ENCODE measurements at places on chromosomes 2 and 18.

- H3K4me3 ChIP-seq = no peak overlapping the region
- DNase-seq = no peak
- 0 out of 2 replicates have a peak, but pooled peaks cover 5% of the 10 kb centered on the region for H3K36me3 ChIP-seq
- no peaks in the 10 kb centered on the region for H3K27me3 ChIP-seq
- H3K27ac ChIP-seq = no peak overlapping the region
Measured at GRCh38 chr2:122805346-122805745, 1049.9 kb downstream of the TSN start.

DNA sequence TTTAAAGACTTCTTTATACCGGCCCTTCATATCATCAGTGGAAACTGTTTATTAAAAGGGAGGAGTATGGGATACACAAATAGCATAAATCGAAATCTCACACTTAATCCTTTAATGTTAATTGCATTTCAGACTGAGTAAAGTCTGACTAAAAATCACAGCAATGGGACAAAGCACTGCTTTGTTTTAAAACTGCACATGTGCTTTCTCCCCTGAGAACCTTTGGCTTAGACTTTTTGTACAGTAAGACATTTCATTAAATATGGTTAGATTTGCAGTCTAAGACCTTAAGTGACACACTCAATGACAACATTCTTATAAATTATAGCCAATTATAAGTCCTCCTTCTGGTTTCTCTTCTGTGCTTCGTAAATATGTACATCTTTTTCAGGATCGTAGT lies 12.5 kb downstream of the METTL21A start:
- H3K36me3 ChIP-seq = peaks cover 33% of the 10 kb centered on the region
- no peak overlapping the region for H3K4me3 ChIP-seq
- no peaks in the 10 kb centered on the region for H3K27me3 ChIP-seq
- no peak overlapping the region for H3K27ac ChIP-seq

DNA sequence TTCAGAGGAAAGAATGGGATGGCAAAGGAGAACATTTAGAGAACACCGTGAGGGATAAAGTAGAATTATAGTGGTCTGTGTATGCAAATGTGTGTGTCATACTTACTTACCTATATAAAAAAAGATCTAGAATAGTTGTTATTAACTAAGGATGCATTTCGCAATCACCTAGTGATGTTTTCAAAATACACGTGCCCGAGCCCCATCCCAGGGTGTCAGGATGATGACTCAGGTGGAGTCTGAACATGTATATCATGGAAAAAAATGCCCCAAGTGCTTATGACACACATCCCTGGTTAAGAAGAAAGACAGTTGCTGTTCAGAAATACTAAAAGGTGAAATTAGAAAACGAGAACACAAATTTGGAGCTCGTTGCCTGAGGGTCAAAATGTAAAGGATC lies 109.0 kb downstream of the CERS6 start:
- no peak overlapping the region for H3K4me3 ChIP-seq
- H3K4me1 ChIP-seq = peaks cover 4% of the 10 kb centered on the region
- H3K36me3 ChIP-seq = no peaks in the 10 kb centered on the region
- no peaks in the 10 kb centered on the region for H3K27me3 ChIP-seq
- no peak for DNase-seq

GRCh38 chr18:48135436-48135966 lies 205.0 kb upstream of the SMAD2 start:
- DNase-seq = peak; percentile 23
- H3K27me3 ChIP-seq = peaks cover 51% of the 10 kb centered on the region
- peak overlapping the region; percentile 85 for H3K4me3 ChIP-seq
- peaks cover 25% of the 10 kb centered on the region for H3K4me1 ChIP-seq
- H3K36me3 ChIP-seq = no peaks in the 10 kb centered on the region
- no peak overlapping the region for H3K27ac ChIP-seq

- no peaks in the 10 kb centered on the region for H3K27me3 ChIP-seq
- H3K27ac ChIP-seq = peak overlapping the region; percentile 17
- DNase-seq = no peak
- peaks cover 23% of the 10 kb centered on the region for H3K4me1 ChIP-seq
Measured at GRCh38 chr18:62377131-62377807, 52.2 kb downstream of the TNFRSF11A start.

- DNase-seq = no peak
- no peak overlapping the region for H3K4me3 ChIP-seq
- H3K4me1 ChIP-seq = no peaks in the 10 kb centered on the region
- H3K27ac ChIP-seq = no peak overlapping the region
- H3K36me3 ChIP-seq = no peaks in the 10 kb centered on the region
Measured at GRCh38 chr2:132915812-132916549, 246.0 kb upstream of the LYPD1 start.

- H3K36me3 ChIP-seq = no peaks in the 10 kb centered on the region
- H3K27me3 ChIP-seq = no peaks in the 10 kb centered on the region
- no peak for DNase-seq
- H3K4me3 ChIP-seq = no peak overlapping the region
Measured at GRCh38 chr18:13163167-13163927, 55.2 kb upstream of the LDLRAD4 start.

DNA sequence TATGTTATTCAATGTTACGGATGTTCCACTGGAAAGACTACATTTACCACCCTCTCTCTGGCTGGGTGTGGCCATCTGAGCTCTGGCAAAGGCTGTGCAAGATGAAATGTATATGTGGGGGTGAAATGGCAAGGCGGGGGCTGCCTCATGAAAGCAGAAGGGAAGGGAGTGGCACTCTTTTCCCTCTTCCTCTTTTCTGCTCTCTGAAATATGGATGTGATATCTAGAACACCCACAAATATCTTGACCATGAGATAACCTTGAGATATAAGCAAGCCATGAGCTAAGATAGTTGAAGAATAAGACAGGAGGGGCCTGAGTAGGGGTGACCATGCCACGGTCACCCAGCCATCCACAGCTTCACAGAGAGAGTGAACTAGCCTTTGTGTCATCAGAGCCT lies 367.8 kb upstream of the ID2 start:
- DNase-seq = no peak
- H3K27me3 ChIP-seq = no peaks in the 10 kb centered on the region
- no peak overlapping the region for H3K4me3 ChIP-seq
- no peak overlapping the region for H3K27ac ChIP-seq
- no peaks in the 10 kb centered on the region for H3K36me3 ChIP-seq
- peaks cover 8% of the 10 kb centered on the region for H3K4me1 ChIP-seq

DNA sequence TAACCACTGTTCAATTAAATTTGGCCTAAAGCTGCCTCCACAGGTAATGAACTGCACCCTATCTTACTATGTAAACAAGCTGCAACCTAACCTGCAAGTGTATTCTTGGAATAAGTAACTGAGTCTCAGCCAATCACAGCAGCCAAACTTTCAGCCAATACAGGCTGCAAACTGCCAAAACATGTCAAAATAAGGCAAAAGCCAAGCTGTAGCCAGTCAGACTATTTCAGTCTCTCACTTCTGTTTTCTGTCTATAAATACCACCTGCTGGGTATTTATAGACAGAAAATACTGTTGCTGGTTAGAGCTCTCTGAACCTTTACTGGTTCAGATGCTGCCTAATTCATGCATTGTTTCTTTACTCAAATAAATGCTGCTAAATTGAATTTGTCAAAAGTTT lies 14.3 kb downstream of the C2orf76 start:
- no peak overlapping the region for H3K27ac ChIP-seq
- no peaks in the 10 kb centered on the region for H3K27me3 ChIP-seq
- no peak overlapping the region for H3K4me3 ChIP-seq
- DNase-seq = peak; percentile 33
- 0 out of 2 replicates have a peak, but pooled peaks cover 4% of the 10 kb centered on the region for H3K4me1 ChIP-seq

GRCh38 chr2:201847481-201847880 lies 41.1 kb downstream of the CDK15 start:
- no peak for DNase-seq
- no peak overlapping the region for H3K27ac ChIP-seq
- H3K36me3 ChIP-seq = no peaks in the 10 kb centered on the region
- H3K4me3 ChIP-seq = no peak overlapping the region

DNA sequence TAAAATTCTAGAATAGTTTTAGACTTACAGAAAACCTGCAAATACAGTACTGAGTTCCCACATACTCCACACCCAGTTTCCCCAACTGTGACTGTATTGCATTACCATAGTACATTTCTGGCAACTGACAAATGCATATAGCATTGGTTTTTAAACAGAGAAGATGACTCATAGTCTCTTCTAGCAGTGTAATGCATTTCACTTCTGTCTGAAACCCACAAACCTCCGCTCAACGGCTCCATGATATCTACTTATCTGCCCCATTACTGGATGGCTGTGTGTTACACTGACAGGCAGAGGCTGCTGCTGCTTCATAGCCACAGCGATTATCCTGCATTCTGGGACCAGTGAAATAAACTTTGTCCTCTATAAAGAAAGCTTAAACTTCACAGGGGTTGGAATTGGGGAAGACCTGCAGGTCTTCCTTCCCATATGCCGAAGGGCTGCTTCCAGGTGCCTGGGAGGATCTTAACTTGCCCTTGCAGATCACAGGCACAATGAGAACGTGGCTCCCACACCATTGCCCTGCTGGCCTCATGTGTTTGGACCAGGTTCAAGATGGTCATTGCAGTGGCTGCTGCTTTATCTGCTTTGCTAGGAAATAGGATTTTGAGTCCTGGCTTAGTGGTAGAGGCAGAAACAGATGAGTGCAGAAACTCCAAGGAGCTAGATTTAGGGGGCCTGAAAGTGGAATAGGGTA lies 742.6 kb upstream of the HS6ST1 start:
- no peaks in the 10 kb centered on the region for H3K36me3 ChIP-seq
- H3K4me1 ChIP-seq = no peaks in the 10 kb centered on the region
- no peak overlapping the region for H3K4me3 ChIP-seq
- DNase-seq = no peak

- H3K36me3 ChIP-seq = no peaks in the 10 kb centered on the region
- peak; percentile 46 for DNase-seq
- no peaks in the 10 kb centered on the region for H3K4me1 ChIP-seq
- no peaks in the 10 kb centered on the region for H3K27me3 ChIP-seq
Measured at GRCh38 chr2:102111823-102112222, 30.7 kb upstream of the IL1R1 start.

DNA sequence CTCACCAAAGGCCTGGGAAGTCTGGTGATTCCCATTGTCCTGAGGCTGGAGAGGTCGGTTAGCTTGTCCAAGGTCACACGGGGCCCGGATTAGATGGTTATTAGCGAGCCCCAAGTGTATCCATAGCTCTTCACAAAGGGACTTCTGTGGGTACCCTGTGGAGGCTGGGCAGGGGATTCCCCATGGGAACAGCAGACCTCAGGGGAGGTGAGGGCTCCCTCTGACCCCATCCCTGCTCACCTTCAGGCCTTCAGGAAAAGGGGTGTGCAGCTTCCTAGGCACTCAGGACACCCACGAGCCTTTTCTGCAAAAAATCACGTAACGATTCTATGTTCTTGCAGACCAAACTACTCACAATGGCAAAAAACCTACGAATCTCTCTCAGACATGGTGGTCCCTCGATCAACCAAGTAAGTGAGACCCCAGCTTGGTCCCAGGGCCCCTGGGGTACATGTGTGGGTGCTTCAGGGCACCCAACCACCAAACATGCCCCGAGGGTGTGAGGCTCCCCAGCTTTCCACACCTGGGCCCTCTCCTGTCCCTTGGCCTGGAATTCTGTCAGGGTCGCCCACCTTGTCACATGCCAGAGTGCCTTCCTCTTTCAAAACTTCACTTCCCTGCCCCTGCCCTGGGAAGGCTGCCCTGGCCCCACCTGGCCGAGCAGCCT lies 40.3 kb downstream of the PDIA6 start:
- no peak overlapping the region for H3K27ac ChIP-seq
- H3K4me3 ChIP-seq = no peak overlapping the region
- H3K4me1 ChIP-seq = peaks cover 5% of the 10 kb centered on the region

DNA sequence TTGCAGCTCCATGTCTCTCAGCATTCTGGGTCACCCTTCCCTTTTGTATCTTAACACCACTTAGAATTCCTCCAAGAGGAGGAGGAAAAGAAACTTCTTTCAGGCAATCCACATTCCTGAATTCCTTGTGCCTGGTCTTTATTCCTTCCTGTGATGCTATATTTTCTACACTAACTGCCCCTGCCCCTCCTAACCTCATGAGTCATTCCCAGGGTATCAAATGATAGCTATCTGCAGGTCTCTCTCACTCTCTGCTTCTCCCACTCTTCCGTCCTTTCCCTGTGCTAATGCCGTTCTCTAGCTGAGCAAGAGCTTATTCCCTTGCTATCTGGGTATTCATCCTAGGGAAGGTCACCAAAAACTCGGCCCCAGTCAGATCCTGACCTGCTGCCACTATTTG lies 395.0 kb upstream of the TCF4 start:
- peaks cover 6% of the 10 kb centered on the region for H3K4me1 ChIP-seq
- peak; percentile 79 for DNase-seq
- H3K36me3 ChIP-seq = 0 out of 2 replicates have a peak, but pooled peaks cover 5% of the 10 kb centered on the region

- H3K4me1 ChIP-seq = 0 out of 2 replicates have a peak, but pooled peaks cover 7% of the 10 kb centered on the region
- no peak overlapping the region for H3K27ac ChIP-seq
- DNase-seq = peak; percentile 78
- peak overlapping the region; percentile 71 for H3K4me3 ChIP-seq
- peaks cover 17% of the 10 kb centered on the region for H3K27me3 ChIP-seq
- no peaks in the 10 kb centered on the region for H3K36me3 ChIP-seq
Measured at GRCh38 chr2:95526360-95527341, 42.1 kb upstream of the TRIM43B start.

GRCh38 chr18:10381516-10381915 lies 72.9 kb upstream of the APCDD1 start:
- no peak overlapping the region for H3K27ac ChIP-seq
- H3K27me3 ChIP-seq = no peaks in the 10 kb centered on the region
- H3K36me3 ChIP-seq = no peaks in the 10 kb centered on the region
- H3K4me1 ChIP-seq = peaks cover 16% of the 10 kb centered on the region
- DNase-seq = no peak

DNA sequence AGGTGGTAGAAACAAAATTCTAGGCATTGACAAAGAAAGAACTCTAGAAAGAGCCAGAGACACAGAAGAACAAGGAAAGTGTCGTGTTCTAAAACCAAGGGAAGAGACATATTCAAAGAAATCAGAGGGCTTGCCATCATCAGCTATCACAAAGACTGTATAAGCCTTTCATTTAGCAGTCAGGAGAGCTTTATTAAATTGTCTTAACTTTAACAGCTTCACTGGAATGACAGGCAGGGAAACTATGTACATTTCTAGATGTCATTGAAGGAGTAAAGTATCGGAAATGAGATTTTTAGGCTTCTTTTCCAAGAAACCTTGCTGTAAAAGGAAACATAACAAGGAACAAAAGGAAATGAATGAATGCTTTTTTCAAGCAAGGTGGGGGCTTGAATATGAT lies 15.8 kb downstream of the KYNU start:
- no peaks in the 10 kb centered on the region for H3K36me3 ChIP-seq
- H3K27me3 ChIP-seq = no peaks in the 10 kb centered on the region
- H3K4me3 ChIP-seq = no peak overlapping the region
- DNase-seq = no peak
- no peak overlapping the region for H3K27ac ChIP-seq
- no peaks in the 10 kb centered on the region for H3K4me1 ChIP-seq

DNA sequence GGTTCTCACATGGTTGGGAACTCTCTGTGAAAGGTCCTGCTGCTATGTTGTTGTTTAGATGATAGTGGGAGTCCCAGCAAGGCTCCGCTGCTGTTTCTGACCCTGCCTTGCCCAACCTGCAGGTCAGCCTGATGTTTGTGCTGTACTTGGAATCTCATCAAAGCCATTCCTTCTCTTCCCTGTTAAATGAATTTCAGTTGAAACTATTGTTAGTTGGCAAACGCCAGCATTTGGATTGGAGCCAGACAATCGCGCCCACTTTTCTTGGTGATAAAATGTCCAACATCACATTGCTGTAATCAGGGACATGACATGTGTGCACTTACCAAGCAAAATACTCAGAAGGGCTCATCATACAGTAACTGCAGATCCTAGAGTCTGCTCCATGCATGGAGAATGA lies 12.8 kb upstream of the TWSG1 start:
- H3K36me3 ChIP-seq = no peaks in the 10 kb centered on the region
- no peaks in the 10 kb centered on the region for H3K4me1 ChIP-seq
- no peak overlapping the region for H3K4me3 ChIP-seq
- no peaks in the 10 kb centered on the region for H3K27me3 ChIP-seq
- H3K27ac ChIP-seq = no peak overlapping the region

Data from GM23338 (cell line).